ENCODE measurements at places on chromosomes 7 and 10.

DNA sequence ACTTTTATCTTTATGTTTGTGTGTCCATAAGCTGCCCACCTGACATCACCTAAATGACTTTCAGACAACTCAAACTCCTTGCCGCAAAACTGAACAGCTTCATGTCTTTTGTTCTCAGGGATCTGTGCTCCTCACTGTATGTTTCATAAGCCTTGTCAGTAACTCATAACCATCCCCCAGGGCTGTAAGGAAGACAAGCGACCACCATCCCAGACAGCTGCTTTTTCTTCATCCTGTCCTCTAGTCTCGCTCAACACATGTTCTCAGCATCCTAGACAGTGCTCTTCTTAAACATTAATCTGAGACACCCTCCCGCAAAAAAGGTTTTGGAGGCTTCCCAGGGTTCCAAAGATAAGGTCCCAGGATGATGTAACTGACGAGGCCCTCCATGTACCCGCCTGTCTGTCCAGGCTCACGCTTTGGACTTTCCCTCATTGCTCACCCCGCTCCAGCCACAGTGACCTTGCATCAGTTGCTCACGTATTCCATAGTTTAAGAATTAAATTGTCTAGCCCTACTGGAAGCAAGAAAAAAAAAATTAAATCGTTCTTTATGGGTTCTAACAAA, 69.8 kb downstream of the MAP3K8 start:
- DNase-seq, result no peak

GRCh38 chr10:10865303-10865702, 152.4 kb upstream of the CELF2 start:
- no peak for DNase-seq

DNA sequence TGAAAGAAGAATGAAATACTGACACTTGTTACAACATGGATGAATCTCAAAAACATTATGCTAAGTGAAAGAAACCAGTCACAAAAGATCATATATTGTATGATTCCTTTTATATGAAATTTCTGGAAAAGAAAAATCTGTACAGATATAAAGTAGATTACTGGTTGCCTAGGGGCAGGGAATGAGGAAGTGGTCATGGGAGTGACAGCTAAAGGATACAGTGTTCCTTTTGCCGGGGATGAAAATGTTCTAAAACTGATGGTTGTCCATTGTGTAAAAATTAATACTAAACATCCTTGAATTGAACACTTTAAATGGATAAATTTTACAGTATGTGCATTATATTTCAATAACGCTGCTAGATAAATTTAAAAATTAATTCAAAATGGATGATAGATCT, 25.1 kb downstream of the ALOX5 start:
- no peak for DNase-seq

- no peak for DNase-seq
Measured at GRCh38 chr7:73742753-73743641, 4.4 kb upstream of the ABHD11 start.

- DNase-seq, result no peak
Measured at GRCh38 chr7:126608339-126608776, 644.4 kb downstream of the GRM8 start.

DNA sequence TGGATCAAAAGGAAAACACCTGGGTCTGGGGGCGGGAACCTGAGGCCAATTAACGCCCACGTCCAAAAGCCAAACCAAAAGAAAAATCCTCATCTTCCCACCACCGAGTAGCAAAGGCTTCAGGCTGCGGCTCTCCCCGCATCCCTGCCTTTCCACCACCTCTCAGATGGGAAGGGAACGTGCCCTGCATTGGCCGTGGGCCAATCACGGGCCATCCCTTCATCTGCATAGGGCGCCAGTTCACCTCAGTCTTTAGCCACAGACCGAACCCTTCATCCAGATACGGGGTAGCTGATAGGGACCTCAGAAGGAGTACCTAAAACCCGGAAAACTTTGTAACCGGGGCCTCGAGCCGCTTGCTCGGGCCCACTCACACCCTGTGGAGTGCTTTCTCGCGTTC, 626 bp downstream of the PRPF18 start:
- peak; percentile 40 for DNase-seq

- DNase-seq, result no peak
Measured at GRCh38 chr10:81875467-81876252, 666 bp downstream of the NRG3 start.

DNA sequence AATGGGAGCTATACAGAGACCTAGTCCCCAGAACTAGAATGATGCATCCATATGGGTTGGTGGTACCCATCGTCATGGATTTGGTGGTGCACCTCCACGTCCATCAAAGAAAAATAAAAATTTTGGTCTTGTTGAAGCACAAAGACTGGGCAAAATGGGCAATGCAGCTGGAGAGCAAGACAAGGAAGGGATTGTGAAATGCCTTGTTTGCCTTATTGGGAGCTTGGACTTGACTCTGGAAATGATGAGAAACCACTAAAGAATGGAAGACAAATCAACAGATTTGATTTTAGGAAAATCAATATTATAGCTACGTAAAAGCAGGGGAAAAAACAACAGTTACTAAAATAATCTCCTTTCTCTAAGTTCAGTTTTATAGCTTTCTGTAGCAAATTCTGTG, 150.9 kb downstream of the CPED1 start:
- DNase-seq, result no peak
